Heart right ventricle (tissue), 16 donors: ENCODE measurements at places on chromosomes 4 and X. TPM values are rescaled to one million over a fixed set of nuclear protein-coding genes. Genes with fewer than 3 reads are reported as not detected.

DNA sequence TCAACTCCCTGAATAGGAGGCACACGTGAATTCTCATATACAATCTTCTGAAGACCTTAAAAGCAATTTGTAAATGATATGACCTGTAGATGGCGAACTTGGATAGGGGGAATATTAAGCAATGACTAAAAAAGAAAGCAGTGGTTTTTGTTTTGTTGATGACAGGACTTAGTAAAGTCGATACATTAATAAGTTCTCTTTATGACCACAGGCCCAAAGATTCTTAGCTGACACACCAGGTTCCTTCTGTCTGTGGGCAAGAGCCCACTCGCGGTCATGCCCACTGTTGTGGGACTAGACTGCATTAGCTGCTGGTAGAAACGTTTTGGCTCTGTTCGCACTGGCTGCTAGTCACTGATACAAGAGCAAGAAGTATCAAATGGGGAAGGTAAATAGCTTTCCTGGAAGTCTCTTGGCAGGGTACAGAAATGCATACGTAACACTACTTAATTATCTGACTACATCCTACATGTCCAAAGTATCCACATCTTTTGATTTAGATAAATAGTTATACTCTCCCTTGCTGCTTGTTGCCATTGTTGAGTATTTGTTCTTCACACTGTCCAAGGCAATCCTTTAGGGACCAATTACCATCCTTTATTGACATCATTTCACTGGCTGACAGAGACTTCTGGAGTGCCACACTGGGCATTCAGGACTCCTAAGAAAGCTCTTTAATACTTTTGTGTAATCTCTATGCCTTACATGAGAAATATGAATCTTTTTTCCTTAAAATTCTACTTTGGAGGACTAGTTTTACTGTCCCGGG is 31.0 kb downstream of the ALPK1 start:
- DNase-seq, result no peak

DNA sequence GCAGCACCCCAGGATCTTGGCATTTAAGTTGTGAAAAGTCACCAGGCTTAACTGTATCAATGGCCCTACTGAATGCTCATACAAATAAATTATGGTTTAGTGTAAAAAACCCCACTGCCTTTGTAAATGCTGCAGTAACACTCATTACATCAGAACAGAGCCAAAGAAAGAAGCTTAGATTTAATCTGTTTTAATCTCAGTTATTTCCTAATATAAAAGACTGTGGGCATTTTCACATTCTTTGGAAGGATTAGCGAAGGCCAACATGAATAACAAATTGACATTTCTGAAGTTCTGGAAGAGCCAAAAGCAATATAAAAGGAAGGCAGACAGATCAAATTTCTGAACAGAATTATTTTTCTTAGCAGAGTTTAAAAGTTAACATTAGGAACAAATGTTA is 140.0 kb upstream of the HCCS start:
- no peak for DNase-seq

- peak; percentile 41 for DNase-seq
Measured at GRCh38 chr4:89056953-89057398, at the start of gene FAM13A. Gene FAM13A (minus strand): TSS chr4:89057185. CDS start chr4:89056964, 221 bp downstream.

GRCh38 chr4:150743564-150744342 is 161.8 kb downstream of the MAB21L2 start:
- no peak for DNase-seq

DNA sequence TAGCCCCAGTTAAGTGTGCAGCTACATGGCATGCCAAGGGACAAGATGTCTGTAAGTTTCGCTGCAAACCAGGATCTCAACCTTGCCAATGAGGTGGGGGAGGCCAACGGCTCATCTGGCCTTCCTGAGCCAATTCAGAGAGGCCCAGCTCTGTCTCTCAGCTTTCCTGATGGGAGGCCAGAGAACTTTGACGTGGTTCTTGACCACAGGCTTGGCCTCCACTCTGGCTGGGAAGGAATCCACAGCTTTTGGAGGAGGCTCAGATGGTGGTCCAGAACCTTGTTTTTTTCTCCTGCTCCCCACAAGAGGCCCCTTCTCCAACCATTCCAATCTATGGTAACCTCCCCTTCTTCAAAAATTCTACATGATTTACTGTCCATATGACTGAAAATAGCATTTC is 9.8 kb downstream of the CAPN6 start:
- no peak for DNase-seq

The TEX13D gene
- not detected for total RNA-seq

The GPR143 gene
- not detected for total RNA-seq

GRCh38 chr4:36601864-36602495 is 320.6 kb downstream of the DTHD1 start:
- DNase-seq, result no peak

The SHROOM4 gene
- 12.2 TPM for total RNA-seq

DNA sequence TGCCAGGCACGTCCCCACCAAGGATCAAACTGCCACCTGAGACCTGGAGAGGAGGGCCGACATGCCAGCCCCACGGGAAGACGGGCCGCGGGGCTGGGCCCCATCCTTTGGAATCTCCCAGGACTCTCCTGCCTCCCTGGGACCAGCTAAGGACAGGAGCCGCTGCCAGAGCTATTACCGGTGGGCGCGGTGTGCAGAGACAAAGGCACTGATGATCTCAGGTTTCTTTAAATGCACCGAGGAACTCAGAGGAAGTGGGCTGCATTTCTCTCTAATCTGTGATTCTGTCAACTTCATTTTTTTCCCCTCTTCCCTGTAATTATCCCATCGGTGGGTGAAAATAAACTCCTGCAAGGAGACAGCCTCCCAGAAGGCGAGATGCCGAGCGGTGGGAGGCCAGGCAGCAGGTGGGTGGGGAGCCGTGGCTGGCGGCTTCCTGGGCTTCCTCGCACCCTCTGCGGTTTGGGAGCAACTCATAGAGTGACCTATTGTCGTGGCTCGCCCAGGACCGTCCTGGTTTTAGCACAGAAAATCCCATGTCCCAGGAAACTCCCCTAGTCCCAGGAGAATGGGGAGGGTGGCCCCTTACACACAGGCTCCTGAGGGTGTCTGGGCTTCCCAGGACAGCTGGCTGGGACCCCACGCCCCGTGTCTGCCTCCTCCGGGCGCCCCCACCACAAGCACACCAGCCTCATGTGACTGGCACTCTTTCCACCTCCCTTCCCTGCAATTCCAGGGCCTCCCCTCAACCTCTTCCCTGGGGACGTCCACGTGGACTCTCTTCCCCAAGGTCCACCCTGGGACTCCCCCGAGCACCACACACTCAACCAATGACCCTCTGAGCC is 62.3 kb upstream of the ADRA2C start:
- DNase-seq, result no peak

DNA sequence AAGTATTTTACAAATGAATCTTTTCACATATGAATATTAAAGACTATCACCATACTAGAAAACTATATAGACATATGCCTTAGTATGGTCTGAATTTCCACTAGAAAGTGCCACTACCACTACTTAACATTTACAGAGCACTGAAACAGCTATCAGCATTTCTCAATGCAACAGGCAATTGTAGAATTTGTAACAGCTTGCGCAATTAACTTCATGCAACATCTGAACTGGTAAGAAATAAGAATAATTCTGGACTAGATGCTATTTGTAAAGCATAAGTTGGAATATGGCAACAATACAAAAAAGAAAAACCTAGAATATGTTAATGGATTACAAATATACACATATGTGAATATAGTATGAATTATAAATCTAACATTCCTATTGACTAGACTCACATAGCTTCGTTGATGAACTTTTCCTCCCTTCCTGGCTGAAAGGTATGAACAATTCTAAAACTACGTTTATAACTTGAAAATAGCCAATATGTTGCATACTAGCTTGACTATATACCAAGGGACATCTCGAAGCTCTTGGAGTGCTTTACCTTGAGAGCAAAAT is 82.0 kb downstream of the ATP8A1 start:
- DNase-seq, result no peak

DNA sequence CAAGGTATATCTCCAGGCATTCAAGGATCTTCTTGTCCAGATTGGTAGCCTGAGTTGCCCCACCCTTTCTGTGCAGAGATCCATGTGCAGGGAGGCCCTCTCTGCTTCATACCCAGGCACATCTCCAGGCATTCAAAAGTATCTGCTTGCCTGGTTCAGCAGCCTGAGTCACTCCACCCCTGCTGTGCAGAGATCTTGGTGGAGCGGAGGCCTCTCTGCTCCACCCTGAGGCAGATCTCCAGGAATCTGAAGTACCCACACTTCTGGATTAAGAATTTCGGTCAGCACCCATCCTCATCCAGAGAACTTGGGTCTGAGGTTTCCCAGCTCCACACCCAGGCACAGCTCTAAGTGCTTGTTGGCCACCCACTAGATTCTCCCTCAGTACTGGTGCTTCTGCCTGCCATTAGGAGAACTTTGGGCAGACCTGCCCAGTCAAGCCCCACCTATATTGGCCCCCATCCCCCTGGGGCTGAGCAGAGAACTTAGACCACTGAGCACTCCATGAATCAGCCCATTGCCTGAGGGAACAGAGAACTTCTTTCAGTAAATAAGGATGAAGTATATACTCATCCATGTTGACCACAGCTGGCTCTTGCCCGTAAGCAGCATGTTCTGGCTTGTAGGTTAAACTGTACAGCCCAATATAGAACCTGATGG is 199.5 kb upstream of the ZCCHC13 start:
- DNase-seq, result no peak

DNA sequence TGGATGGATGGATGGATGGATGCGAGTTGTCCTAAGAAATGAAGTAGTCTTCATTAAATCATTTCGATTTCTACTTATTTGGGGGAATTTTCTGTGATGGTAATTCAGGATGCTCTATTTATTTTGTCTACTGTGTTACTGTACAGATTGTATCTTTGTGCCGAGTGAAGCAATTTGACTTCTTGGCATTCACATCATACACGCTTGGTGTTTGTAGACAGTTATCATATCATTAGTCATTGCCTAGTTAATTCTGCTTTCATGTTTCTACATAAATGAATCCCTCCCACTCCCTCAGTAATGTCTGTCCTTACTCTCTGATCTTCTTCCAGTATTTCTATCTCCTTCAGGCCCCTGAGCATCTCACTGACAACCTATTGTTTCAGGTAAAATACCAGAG is 64.0 kb downstream of the RASGEF1B start:
- no peak for DNase-seq

The SHOX gene
- not detected for total RNA-seq

GRCh38 chr4:154366956-154367355 is 124.6 kb downstream of the DCHS2 start:
- DNase-seq, result no peak

DNA sequence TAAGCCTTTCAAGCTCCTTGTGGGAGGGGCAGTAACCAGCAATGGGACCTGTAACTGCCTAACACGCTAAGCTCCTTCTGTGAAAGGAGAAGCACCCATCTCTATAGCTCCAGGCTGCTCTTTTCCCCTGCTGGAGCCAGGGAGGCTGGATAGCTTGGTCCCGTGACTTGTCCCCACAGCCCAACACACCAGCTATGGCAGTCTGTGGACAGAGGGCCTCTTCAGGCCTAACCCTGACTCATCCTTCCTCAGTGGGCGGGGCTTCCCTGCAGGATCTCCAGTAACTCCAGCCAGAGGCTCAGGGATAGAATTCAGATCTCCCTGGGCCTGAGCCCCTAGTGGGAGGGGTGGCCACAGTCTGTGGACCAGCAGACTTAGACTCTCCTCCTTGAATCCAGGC is 1290.1 kb downstream of the PCDH7 start:
- DNase-seq, result no peak

- no peak for DNase-seq
Measured at GRCh38 chr4:86414686-86415085, 54.8 kb upstream of the MAPK10 start.

DNA sequence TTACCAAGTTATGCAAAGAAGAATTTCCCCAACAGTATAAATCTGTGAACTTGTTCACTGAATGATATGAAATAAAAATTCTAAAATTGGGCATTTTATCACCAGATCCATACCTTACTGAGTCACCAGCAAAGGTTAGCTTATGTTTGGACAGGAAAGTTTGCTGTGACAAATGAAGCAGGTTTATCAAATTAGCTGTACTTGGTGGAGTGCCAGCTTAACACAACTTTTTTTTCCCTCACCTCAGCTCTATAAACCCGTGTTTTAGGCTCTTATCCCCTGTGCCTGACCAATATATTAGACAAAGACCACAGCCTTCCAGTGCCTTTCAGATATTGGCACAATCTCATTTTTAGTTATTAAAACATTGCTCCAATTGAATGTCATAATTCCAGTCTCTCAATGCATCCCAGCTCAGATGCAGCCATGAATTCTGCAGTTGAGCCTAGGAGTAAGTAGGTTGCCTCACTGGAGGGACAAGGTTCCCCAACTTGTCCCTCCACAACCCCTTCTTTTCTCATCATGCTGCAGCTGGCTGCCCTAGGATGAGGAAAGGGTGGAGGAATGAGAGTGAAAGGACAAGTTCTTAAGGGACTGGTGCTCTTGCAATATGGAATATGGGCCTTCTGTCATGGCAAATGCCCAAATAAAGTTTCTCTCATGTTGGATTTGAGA is 27.0 kb upstream of the PDGFC start:
- no peak for DNase-seq

The HEPH gene
- 21.9 TPM for total RNA-seq

DNA sequence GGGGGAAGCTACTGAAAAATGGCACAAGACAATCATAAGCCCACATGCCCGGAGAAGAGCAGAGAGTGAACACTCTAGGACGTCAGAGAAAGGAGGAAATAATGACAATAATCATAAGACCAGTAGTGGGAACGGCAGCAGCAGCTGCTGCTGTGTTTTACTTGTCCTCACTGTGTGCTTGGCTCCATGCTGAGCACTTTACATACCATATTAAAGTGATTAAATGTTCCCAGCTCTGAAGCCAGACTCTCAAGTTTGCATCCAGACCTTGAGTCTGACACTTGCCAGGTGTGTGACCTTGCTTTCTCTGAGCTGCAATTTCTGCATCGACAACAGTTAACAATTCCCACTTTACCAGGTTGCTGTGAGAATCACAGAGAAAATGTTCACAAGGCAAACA is 255.4 kb downstream of the SPANXN1 start:
- DNase-seq, result no peak

The ADAM29 gene
- total RNA-seq, result not detected

DNA sequence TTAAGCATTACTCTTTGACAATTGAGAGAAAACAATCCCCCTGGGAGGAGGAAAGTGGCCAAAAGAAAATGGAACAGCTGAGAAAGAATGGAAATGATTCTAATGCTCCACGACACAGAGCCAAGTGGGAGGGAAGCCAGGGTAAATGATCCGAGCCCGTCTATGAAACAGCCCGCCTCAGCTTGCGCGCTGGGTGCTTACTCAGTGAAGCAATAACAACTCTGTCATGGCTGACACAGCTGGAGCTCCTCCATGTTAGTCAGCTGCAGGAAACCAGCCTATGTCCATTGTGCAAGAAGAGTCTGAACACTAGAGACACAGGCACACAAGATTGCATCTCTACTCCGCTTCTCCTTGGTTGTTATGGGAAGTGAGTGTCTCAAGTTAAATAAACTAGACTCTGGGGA is 19.3 kb downstream of the NOA1 start:
- DNase-seq, result peak; percentile 76

GRCh38 chrX:23035493-23035892 is 35.7 kb downstream of the DDX53 start:
- no peak for DNase-seq

GRCh38 chr4:153725136-153725830 is 34.5 kb downstream of the RNF175 start:
- no peak for DNase-seq

The MAOB gene
- total RNA-seq, result 152 TPM
